ENCODE measurements at places on chromosomes 11 and 22. TPM values are rescaled to one million over a fixed set of nuclear protein-coding genes. Genes with fewer than 3 reads are reported as not detected.
A peak's percentile ranks its signal among the peaks of the same experiment; 100 is the strongest.

DNA sequence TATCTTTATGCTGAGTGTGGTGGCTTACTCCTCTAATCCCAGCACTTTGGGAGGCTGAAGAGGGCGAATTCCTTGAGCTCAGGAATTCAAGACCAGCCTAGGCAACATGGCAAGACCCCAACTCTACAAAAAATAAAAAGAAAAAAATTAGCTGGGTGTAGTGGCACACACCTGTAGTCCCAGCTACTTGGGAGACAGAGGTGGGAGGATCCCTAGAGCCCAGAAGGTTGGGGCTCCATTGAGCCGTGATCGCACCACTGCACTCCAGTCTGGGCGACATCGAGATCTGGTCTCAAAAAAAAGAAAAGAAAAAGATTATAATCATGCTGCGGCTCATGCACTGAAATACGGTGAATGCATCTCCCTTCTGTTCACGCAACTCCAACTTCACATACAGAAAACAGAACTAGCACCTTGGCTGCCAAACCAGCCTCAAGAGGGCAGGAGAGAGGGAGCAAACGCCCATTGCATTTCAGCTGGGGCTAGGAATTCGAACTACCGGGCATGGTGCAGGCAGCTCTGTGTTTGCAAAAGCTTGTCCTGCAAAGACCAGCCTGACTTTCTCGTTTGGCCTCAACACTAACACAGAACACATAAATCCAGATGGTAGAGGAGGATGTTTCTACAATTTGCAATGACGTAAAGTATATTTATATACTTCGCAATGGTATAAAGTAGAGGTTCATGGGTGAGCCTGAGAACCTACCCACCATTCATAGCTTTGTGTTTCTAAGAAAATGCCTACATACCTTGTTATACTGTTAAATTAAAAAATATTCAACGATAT lies 6.3 kb upstream of the SYNGR1 start:
- no peak overlapping the region for H3K4me3 ChIP-seq
- peaks cover 19% of the 10 kb centered on the region for H3K27me3 ChIP-seq
- peak; percentile 70 for DNase-seq
- H3K36me3 ChIP-seq = no peaks in the 10 kb centered on the region
- H3K27ac ChIP-seq = no peak overlapping the region
- peaks cover 3% of the 10 kb centered on the region for H3K4me1 ChIP-seq

DNA sequence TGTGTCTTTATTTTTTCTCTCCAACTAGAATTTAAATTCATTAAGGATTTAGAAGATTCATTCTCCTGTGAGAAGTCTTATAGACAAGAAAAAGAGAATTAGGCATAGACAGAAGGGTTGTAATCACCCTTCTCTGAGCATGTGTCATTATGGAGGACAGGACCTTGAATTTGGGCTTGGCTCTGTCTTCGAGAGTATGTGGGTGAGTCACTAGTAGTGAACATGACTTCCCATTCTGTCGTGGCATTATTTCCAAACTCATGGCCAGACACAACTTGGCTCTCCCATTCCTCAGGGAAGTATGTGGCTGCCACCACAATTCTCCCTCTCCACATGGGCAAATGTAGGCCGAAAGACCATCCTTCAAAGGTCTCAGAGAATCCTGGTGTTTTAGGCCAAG lies 14.3 kb upstream of the ANKK1 start:
- no peak overlapping the region for H3K4me3 ChIP-seq
- no peaks in the 10 kb centered on the region for H3K36me3 ChIP-seq
- no peaks in the 10 kb centered on the region for H3K4me1 ChIP-seq
- no peak for DNase-seq
- no peak overlapping the region for H3K27ac ChIP-seq

- peaks cover 5% of the 10 kb centered on the region for H3K4me1 ChIP-seq
- no peak for DNase-seq
- no peak overlapping the region for H3K4me3 ChIP-seq
- H3K27ac ChIP-seq = no peak overlapping the region
Observed at GRCh38 chr11:8808226-8808585, 102.8 kb upstream of the AKIP1 start.

- no peak overlapping the region for H3K4me3 ChIP-seq
- no peak for DNase-seq
- no peaks in the 10 kb centered on the region for H3K4me1 ChIP-seq
- no peak overlapping the region for H3K27ac ChIP-seq
- H3K27me3 ChIP-seq = peaks cover 17% of the 10 kb centered on the region
Observed at GRCh38 chr11:4559527-4560440, 14.8 kb downstream of the OR52M1 start.

The CNTF gene
- 3.7 TPM for total RNA-seq

The TPBGL gene
- total RNA-seq = not detected

DNA sequence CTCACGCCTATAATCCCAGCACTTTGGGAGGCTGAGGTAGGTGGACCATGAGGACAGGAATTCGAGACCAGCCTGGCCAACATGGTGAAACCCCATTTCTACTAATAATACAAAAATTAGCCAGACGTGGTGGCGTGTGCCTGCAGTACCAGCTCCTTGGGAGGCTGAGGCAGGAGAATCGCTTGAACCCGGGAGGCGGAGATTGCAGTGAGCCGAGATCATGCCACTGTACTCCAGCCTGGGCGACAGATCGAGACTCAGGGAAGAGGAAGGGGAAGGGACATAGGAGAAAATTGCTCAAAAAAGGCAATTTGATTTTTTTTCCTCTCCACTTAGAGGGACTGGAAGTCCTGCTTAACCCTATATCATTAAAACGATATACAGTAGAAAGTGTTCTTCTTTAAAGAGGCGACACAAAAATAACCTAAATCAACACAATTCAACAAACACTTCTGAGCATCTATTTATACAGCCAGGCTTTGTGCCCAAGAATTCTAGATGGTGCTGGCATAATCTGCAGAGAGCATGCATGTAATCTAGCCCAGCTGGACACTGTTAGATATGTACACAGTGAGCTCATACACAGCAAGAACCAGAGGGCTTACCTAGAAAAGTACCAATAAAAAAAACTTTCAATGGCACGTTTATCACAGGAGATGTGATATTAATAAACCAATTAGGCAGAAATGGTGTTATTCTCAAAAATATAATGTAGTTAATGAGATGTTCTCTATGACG lies 20.9 kb upstream of the DENND5A start:
- H3K27ac ChIP-seq = no peak overlapping the region
- no peak for DNase-seq
- peaks cover 38% of the 10 kb centered on the region for H3K36me3 ChIP-seq
- no peaks in the 10 kb centered on the region for H3K27me3 ChIP-seq

- DNase-seq = no peak
- no peaks in the 10 kb centered on the region for H3K36me3 ChIP-seq
- H3K4me1 ChIP-seq = no peaks in the 10 kb centered on the region
- H3K4me3 ChIP-seq = no peak overlapping the region
- no peak overlapping the region for H3K27ac ChIP-seq
Observed at GRCh38 chr11:68106165-68106940, 14.8 kb downstream of the CHKA start.

GRCh38 chr11:15929371-15929901 lies 426.9 kb downstream of the SOX6 start:
- no peak for DNase-seq
- no peaks in the 10 kb centered on the region for H3K4me1 ChIP-seq
- no peak overlapping the region for H3K4me3 ChIP-seq

The CRY2 gene
- total RNA-seq = 25.6 TPM

- H3K27ac ChIP-seq = no peak overlapping the region
- no peak overlapping the region for H3K4me3 ChIP-seq
- peaks cover 36% of the 10 kb centered on the region for H3K27me3 ChIP-seq
- no peaks in the 10 kb centered on the region for H3K36me3 ChIP-seq
- no peak for DNase-seq
Observed at GRCh38 chr11:107651672-107652071, 60.2 kb downstream of the SLN start.

The MACROD1 gene
- total RNA-seq = 9.2 TPM

GRCh38 chr22:48154943-48155240 lies 1392.4 kb downstream of the TBC1D22A start:
- H3K4me1 ChIP-seq = no peaks in the 10 kb centered on the region
- no peak for DNase-seq

The GGTLC3 gene
- not detected for total RNA-seq

- H3K27ac ChIP-seq = peak overlapping the region; percentile 54
Observed at GRCh38 chr11:1353383-1354124, 36.2 kb upstream of the BRSK2 start.

- H3K4me1 ChIP-seq = peaks cover 94% of the 10 kb centered on the region
- H3K4me3 ChIP-seq = peak overlapping the region; percentile 73
- peaks cover 71% of the 10 kb centered on the region for H3K36me3 ChIP-seq
- H3K27ac ChIP-seq = peak overlapping the region; percentile 94
- DNase-seq = no peak
Observed at GRCh38 chr22:36369004-36369921, 18.5 kb downstream of the MYH9 start.

DNA sequence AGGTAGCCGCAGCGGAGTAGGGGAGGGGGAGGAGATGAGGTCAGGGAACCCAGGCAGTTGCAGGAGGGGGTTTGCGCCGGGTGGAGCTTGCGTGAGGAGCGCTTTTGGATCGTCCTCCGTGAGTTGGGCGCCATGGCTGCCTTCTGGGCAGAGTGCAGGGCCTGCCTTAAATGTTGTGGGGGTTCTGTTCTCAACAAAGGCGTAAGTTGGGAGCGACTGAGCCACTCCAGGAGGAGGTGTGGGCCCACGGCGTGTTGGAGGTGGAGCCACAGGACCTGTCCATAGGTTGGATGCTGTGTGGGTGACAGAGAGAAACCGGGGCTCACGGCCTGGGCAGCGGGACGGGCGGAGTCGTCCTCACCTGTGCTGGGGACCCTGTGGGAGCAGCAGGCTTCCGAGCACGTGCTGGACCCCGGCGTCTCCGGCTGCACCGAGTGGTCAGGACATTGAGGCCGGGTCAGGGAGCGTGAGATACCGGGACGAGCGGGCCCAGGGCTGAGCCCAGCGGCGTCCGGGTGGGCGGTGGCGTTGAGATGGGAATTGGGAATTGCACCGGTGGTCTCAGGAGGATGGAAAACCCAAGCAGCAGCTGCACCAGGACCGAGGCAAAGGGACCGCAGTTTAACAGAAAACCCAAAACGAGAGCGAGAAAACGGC lies 977 bp upstream of the PGGHG start:
- H3K27ac ChIP-seq = peak overlapping the region; percentile 94
- peaks cover 38% of the 10 kb centered on the region for H3K36me3 ChIP-seq
- H3K4me1 ChIP-seq = peaks cover 53% of the 10 kb centered on the region
- DNase-seq = peak; percentile 77

GRCh38 chr11:20088397-20089225 lies 71.7 kb downstream of the DBX1 start:
- no peak for DNase-seq
- H3K36me3 ChIP-seq = no peaks in the 10 kb centered on the region
- H3K27me3 ChIP-seq = peaks cover 23% of the 10 kb centered on the region
- peaks cover 20% of the 10 kb centered on the region for H3K4me1 ChIP-seq
- H3K27ac ChIP-seq = no peak overlapping the region

GRCh38 chr11:68047437-68048290 lies 8.8 kb downstream of the TCIRG1 start:
- H3K27ac ChIP-seq = no peak overlapping the region
- no peak overlapping the region for H3K4me3 ChIP-seq
- H3K4me1 ChIP-seq = no peaks in the 10 kb centered on the region
- peaks cover 19% of the 10 kb centered on the region for H3K36me3 ChIP-seq
- DNase-seq = no peak
- H3K27me3 ChIP-seq = no peaks in the 10 kb centered on the region

The BRSK2 gene
- not detected for total RNA-seq

The UPK3A gene
- total RNA-seq = not detected

DNA sequence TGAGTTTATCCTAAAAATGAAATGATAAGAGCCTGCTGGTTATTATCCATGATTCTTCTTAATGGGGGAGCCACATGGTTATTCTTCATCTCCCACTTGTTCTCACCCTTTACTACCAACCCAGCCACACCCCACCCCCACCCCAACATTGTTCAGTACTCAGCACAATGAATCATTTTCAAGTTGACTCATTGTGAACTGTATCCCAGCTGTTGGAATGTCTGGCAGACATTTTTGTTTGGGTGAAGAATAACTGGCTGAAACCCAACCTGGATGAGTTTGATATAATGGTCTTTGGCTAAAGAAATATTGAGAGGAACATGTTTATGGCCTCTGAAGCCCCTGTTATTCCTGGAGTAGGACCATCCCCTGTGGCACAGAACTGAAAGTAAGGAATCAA lies 136.2 kb downstream of the ELP4 start:
- H3K36me3 ChIP-seq = no peaks in the 10 kb centered on the region
- H3K27me3 ChIP-seq = no peaks in the 10 kb centered on the region

DNA sequence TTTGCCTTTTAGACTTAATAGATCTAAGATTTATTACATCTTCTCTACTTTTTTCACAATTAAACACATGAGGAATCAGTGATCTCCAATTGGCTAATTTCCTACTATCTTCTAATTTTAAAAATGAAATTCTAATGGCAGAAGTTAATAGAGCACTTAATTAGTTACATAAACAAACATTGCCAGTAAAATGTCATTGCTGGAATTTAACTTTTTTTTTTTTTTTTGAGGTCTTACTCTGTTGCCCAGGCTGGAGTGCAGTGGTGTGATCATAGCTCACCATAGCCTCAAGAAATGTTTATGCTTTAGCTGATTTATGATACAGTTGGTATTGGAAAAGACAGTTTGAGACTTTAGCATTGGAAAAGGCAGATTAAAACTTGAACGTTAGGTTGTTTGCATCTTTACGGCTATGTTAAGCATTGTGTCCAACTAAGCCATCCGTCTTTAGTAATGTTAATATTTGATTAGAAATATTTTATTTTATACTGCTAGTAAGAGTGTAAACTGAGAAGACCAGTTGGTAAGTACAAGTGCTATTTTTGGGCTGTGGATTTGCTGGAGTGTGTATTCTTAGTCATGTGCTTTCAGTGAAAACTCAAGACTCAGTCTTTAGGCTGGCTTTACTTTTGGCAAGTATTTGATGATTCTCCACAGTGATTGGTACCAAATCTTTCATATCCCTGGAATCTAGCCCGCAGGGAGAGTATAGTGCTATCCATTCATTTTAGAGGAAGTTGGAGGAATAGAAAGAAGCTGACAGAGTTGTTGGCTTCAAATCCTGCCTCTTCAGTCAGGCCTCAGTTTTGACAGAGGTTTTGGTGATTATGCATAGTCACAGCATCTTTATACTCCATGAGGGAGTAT lies 4.5 kb downstream of the ANO5 start:
- no peak for DNase-seq
- H3K4me3 ChIP-seq = no peak overlapping the region
- peaks cover 8% of the 10 kb centered on the region for H3K4me1 ChIP-seq
- no peaks in the 10 kb centered on the region for H3K36me3 ChIP-seq
- no peak overlapping the region for H3K27ac ChIP-seq
- H3K27me3 ChIP-seq = peaks cover 25% of the 10 kb centered on the region

The OR2AT4 gene
- not detected for total RNA-seq

- H3K27ac ChIP-seq = peak within 1 kb of the TSS; percentile 55
- no peaks in the 10 kb centered on the region for H3K27me3 ChIP-seq
- peaks cover 3% of the 10 kb centered on the region for H3K36me3 ChIP-seq
- H3K4me1 ChIP-seq = peaks cover 41% of the 10 kb centered on the region
Observed at GRCh38 chr11:69293819-69294505, at the start of gene MYEOV. TSS of gene MYEOV (plus strand) at chr11:69294155. CDS start at chr11:69295355, 1,200 bp downstream.
